ENCODE measurements at places on chromosomes 16 and 17.

DNA sequence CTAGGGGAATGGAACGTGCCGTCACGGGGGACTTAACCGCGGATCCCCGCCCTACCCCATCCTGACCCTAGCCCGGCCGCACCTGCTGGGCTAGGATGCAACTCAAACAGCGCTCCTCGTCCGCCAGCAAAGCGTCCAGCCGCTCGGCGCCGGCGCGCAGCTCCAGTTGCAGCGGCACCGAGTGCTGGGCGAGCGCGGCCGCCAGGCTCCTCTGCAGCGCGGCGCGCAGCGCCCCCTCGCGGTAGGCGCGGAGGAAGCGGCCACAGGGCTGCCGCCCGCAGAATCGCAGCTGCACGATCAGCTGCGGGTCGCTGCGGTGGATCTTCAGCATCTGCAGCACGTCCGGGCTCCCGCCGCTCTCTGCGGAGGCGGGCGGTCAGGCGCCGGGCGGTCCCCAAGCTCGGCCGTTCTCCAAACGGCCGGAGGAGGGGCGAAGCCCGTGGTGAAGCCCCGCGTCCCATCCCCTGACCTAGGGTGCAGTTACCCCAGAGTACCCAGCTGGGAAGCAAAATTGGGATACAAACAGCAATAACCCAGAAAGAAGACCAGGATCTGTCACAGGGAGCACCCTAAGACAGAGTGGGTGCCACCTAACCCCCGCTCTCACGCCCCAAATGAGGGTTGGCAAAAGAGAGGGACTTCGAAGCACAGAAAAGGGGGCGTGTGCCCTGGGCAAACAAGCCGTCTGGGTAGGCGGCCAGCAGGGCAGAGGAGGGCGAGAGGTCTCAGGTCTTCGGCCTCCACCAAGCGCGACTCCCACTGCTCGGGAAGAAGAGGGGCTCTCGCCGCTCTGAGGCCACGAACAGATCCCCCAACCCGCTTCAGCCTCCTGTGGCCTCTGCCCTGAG lies 4.2 kb downstream of the TRADD start:
- DNase-seq, result peak; percentile 85

- no peak for DNase-seq
Measured at GRCh38 chr17:65914784-65915342, 277.1 kb downstream of the CEP112 start.

DNA sequence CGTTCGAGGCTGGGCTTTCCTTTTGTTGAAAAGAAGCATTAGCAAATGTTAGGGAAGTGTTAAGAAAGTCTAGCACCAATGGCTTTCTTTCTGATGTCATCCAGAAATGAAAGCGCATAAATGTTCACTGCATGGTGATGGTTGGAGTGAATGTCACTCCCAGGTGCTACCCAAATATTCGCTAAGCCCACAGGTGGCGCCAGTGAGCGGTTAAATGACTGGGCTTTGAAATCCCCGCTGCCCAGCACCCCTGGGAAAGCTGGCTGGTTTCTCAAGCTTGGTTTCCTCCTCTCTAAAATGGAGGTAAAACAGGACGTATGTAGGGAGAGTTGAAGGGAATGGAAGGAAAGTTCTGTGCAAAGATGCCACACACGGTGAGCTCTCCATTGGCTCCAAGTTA lies 104.4 kb downstream of the IRX5 start:
- DNase-seq, result no peak

DNA sequence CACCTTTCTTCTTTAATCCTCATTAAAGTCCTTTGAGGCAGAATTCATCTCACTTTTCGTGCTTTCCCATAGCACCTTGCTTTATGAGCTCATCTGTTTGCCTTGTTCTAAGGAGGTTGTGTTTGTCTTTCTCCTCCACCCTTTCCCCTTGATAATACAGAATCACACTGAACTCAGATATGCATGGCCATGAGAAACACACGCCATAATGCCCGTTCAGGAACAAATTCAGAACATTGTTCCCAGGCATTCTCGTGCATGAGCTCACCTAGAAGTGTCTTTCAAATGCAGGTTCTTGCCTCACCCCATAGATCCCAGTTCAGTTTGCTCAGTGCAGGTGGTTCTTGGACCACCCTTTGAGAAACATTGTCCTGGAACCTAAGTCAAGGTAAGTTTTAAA lies 71.1 kb downstream of the TMEM114 start:
- DNase-seq, result no peak

DNA sequence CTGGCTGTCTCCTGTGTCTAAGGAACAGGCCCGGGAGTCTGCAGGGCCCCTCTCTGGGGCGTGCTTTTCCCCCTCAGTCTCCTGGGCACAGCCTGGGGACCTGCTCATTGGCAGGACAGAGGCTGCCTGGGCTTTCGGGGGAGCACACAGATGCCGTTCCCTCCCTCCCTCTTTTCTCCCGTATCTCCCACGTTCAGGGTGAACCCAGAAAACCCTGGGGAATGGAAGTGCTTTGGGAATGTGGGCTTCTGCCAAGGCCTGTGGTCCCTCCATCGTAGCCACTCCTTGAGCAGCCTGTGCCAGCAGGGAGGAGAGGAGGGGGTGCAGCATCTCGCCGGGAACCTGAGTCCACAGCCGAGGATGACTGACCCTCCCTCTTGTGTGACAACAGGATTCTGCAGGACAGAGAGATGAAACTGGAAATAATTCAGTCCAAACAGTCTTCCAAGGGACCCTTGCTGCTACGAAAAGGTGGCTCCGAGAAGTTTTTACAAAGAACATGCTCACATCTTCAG lies 52.0 kb downstream of the RNF213 start:
- no peak for DNase-seq

DNA sequence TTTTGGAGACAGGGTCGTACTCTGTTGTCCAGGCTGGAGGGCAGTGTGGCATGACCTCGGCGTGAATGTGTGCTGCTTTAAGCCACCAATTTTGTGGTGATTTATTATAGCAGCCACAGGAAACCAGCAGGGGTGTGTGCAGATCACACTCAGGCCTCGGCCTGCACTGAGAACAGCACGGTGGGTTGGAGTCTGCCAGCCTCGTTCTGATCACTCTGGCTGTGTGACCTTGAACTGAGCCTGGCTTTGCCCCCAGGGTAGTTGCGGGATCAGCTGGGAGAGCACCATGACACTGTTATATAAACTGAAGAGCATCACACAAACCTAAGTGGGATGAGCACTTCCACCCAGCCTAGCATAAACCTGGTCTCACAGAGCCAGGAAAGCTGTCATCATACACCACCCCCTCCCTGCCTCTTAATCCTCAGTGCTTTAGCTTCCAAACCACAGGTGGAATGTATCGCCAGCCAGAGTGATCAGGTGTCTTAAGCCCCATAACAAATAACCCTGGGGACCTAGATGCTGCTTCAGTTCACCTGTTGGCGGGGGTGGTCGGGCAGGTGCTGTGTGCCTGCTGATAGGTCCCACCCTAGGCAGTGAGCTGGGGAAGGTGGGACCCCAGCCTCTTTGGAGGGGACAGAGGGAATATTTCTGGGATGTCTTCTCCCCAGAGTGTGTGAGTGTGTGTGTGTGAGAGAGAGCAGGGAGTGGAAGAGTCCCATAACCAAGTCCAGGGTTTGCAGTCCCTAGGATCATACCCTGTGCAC lies 28.6 kb upstream of the NDRG4 start:
- DNase-seq, result no peak

DNA sequence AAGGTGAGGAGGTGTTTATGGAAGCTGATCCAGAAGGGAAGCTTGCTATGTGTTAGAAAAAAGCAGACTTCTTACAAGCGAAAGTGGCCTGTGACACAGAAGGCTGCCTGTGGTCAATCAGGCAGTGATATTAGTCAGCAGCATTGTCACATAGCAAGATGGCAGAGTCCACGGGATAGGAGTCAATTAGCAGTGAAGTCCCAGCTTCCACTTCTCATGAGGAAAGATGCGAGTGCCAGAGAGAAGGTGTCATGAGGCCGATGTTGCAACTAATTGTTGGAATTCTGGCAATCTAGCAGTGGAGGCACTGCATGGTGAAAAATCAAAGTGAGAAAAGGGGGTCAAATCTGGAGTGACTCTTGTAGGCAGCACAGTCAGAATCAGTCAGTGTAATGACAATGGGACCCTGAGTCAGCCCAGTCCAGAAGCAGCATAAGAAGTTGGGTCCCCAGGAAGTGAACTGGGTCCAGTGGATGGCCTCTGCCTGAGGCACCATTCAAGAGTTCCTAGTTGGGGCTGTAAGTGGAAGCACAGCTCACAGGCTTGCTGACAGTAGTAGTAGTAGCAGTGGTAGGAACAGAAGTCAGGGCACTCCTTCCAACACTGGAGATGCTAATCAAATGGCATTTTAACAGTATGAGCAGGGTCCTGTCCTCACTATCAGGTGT lies 85.1 kb downstream of the TNFRSF13B start:
- DNase-seq, result no peak

DNA sequence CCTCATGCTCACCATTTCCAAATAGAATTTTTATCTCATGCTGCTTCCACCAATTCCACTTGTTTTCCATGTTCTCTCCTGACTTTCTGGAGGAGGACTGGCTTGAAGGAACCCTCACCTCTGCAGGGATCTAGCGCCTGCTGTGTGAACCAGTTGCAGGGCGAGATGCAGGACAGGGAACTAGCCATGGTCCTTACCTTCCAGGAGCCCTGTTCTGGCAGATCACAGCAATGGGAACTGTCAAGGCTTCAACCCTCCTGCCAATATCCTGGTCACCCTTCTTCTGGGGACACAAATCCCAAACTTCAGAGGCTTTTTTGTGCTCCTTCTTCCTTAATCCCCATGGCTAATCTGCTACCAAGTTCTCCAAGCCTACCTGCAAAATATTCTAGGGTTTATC lies 60.4 kb upstream of the MMP2 start:
- no peak for DNase-seq

GRCh38 chr17:16352667-16353316 lies 477 bp downstream of the CENPV start:
- peak; percentile 72 for DNase-seq

GRCh38 chr17:10713318-10713717 lies 15.9 kb downstream of the ADPRM start:
- no peak for DNase-seq

DNA sequence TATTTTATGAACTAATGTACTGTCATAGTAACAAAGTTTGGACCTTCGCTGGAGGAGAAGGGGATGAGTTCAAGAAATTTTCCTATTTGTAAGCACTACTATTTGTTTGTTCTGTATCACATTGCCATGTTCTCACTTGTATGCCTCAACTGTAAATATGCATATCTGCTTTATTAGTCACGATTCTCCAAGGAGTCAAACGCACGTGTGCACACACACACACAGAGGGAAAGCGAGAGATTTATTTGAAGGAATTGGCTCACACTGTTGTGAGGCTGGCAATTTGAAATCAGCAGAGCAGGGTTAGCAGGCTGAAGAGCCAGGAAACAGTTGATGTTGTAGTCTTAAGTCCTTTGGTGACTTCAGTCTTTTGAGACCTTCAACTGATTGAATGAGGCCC lies 24.9 kb upstream of the MYH2 start:
- no peak for DNase-seq

- no peak for DNase-seq
Measured at GRCh38 chr17:19398301-19399181, 11.6 kb upstream of the MFAP4 start.

- DNase-seq, result peak; percentile 55
Measured at GRCh38 chr16:85556456-85557082, 56.6 kb upstream of the GSE1 start.

- DNase-seq, result no peak
Measured at GRCh38 chr16:56997931-56998330, 8.6 kb downstream of the NLRC5 start.

GRCh38 chr17:81432941-81433340 lies 37.7 kb downstream of the BAHCC1 start:
- DNase-seq, result no peak

DNA sequence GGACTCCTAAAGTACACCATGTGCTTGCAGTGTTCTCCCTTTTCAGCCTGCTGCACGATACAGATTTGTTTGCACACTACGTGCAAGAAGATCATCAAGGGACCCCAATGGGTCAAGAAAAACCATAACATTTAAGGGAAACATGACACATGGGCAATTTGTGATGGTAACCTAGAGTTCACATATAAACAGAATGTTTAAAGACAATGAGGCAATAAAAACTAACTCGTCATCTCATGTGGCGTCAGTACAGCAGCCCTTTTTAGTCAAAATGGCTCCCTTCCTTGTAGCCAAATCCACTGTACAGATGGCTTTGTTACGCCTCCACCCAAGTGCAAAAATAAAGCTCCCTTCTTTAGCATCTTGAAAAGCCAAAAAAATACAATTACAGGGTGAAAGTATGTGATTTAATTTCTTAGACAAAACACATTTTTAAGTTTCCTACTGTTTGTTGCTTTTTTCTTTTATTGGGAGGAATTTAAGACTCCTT lies 173.7 kb downstream of the CDK5R1 start:
- DNase-seq, result no peak

GRCh38 chr16:29702269-29702668 lies 23.3 kb downstream of the QPRT start:
- DNase-seq, result no peak

DNA sequence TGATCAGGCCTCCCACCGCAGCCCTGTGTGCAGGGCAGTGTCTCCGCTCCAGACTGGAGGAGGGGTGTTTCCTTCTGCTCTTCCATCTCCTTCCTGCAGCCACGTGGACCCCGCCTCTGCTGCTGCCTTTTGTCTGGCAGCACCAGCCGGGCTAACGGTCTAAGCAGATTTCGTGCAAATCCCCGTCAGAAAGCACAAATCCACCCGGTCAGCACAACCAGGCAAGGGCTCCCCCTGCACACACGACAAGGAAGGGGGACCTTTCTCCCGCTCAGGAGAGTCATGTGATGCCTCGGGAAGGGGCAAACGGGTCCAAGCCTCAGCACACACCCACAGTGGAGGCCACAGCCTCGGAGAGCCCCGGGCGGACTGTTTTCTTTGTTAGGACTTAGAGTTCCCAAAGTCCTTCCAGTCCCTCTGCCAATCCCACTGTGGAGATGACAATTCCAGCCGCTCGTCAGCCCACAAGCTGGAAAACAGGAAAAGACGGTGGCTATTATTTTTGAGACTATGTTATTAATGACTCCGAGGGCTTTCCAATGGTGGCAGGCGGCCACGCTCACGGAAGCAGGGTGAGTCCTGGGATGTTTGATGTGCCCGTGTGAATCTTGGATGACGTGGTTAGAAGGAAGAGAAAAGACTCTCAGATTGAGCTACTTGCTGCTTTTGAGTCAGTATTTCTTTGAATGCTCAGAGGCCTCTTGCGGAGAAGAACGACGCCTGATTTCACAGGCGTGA lies 22.5 kb upstream of the MEAK7 start:
- DNase-seq, result no peak

DNA sequence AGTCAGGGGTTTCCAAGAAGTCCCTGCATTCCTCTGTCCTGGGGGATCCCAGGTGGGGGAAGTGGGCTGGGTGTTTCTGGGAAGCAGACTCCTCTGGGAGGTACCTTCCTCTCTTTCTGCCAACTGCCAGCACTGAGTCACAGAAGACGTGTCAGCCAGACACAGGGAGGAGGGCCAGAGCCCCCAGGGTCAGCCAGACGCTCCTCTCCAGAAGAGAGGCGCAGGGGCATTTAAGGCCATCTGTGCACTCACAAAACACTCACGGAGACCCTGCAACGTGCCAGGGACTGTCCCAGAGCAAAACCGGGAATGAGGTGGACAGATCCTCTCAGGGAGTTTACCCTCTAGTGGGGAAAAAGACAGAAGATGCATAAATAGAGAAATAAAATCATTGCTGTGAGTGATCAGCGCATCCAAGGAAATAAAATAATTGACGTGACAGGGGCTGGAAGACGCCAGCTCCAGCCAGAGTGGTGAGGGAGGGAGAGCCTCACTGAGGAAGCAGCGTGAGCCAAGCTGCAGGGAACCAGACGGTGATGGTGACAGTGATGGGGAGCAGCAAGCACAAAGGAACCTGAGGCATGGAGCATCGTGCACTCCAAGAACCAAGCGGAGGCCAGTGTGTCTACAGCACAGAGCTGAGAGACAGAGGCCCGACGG lies 105.4 kb downstream of the ZNF423 start:
- no peak for DNase-seq

- no peak for DNase-seq
Measured at GRCh38 chr16:2466667-2467527, 4.2 kb upstream of the NTN3 start.
